HuH-7 (cell line): ENCODE measurements at places on chromosomes 6 and 20.

DNA sequence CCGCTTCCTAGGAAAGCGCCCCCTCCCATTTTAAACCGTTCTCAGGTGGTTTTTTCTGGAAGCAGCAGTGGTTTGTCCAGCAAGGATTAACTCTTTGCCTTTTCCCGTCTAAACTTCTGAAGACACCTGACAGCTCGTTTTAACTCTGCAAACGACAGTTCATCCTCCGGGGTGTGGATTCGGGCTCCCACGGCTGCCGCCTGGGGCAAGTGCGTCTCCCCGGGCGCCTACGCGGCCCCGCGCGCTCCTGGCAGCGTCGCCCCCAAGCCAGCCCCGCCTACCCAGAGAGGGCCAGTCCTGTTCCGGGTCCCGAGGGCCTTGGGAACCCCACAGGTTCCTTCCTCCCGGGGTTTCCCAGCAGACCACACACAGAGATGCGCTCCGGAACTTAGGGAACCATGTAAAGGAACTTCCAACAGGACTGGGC is 54.4 kb downstream of the PRR18 start:
- no peak for DNase-seq

GRCh38 chr6:1700278-1700967 is 90.7 kb downstream of the FOXC1 start:
- no peak for DNase-seq

- DNase-seq = no peak
These were observed 271.4 kb upstream of the MAN1A1 start for GRCh38 chr6:119620846-119621555.

DNA sequence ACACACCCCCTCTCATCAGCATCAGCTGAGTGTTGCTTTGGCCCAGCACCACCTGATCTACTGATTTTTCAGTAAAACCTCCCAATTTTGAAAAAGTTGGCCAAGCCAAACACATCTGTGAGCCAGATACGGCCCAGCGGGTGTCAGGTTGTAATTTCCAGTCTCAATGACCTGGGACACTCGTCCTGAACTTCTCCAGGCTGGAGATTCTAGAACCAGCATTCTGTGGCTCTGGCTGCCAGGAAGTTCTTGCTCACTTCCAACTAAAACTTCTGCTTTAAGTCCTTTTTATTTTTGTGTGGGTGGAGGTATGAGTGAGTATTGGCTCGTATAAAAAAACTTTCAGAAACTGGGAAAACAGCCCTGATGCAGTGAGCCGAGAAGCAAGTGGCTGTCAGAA is 5.1 kb downstream of the KIAA1755 start:
- DNase-seq = no peak

DNA sequence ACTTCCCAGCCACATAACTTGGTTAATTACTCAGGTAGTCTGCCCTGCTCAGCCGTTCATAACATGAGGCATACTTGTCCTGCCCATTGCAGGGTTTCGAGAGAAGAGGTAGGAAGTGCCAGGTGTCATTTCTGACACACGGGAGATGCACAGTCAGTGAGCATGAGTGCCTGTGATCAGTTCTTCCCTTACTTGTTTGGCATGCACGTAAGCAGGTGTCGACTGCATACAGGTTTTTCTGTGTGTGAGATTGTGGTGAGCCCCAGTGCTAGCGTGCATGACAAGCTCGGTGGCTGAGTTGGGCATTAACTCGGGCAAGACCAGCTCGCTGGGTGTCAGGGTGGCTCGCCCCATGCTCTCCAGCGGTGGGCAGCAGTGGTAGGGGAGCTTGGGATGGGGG is 51.2 kb upstream of the SLC22A1 start:
- DNase-seq = no peak

DNA sequence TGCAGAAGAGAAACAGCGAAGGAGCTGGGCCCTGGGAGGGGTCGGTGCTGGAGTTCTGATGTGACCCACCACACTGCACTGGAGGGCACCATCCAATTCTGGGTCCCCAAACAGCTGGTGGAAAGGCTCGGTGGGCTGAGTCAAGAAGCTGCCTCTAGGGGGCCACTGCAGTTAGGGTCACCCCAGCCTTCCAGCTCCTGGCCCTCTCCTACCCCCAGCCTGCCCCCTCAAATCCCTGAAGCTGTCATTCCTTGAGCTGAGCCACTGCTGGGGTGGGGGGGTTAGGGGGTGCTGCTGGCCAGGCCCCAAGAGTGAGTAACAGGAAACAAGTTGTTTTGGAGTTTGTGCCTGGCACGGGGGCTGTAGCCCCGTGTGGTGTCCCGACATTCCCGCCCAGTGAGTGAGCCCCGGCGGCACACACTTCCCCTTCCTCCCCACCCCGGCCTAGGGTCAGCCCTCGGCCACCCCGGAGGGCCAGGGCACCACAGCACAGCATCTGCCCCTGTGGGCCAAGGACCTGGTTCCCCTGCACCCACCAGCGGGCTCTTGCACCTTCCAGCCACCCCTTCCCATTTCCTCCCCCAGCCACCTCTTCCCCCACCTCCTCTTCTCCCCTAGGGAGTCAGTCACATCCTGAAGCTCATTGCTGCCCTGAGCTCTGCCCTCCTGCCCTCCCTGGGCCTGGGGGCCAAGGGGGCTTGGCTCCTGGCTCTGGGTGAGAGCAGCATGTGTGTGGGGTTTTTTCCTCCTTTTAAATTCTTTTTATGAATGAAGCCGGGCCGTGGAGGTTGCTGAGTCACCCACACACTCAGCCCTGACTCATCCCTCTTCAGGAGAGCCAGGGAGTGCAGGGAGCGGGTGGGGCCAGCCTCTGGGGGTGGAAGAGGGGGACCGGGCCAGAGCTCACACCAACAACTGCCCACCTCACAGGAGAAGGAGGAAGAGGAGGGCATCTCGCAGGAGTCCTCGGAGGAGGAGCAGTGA is 4.6 kb downstream of the SMIM29 start:
- peak; percentile 19 for DNase-seq

DNA sequence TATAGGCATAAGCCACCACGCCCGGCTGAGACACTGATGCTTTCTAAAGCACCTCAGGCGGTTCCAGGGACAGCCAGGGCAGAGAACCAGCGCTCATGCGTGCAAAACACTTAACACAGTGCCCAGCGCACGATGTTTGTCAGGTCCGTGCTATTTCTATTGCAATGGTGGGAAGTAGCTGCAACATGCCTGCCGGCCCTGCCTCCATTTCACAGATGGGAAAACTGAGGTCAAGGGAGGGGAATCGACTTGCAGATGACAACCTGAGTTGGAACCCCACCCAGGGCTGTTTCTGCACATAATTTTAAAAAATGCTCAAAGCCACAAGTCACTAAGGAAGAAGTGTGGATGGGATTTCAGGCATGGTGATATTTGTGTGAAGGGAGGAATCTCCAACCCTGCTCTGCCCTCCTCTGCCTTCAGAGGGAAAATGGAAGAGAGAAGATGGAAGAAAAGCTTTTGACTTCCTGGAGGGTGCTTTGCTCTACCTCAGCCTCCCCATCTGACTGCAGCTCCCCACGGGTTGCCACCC is 39.9 kb downstream of the KIAA1755 start:
- no peak for DNase-seq

DNA sequence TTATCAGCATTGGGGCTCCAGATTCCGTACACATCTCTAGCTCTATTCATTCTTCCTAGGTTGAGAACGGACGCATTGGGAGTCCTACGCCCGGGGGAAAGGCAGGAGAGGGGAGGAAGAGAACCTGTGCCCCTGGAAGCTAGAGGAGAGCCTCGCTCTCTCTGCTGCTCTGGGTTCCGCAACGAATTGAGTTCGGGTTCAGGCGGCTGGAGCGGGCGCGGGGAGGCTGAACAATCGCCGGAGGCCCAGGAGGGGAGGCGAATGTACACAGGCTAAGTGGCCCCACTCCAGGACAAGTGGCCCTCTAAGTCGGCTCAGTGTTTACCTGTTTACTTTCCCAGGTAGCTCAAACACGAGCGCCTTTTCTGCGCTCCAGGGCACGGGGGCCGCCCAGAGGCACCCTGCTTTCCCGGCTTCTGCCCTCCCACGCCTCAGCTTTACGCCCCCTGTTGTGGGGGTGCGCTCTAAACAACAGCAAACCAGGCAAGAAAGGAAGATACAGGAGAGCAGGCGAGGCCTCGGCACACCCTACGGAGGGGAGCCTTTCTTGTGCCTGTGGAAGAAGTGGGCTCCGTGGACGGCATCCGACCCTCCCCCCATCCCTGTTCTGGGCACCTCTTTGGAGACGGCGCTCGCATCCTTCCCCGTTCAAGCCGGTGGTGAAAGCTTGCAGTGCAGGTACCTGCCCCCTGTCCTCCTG is 4.6 kb upstream of the NKX2-2 start:
- DNase-seq = no peak

DNA sequence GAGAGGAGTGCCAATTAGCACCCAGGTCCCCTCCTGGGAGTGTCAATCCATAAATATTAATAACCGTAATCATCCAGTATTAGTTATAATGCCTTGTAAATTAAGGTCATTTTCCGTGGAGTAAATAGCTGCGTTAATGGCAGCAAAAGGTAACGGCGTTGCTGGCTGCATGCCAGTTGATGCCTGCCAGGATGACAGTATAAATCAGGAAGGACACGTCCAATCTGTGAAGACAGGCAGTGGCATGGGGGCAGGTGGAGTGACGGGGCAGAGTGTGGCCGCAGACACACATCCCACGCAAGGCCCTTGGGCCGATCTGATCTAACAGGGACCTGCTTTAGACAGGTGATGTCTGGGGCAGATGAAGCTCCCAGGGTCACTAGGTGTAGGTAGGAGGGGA is 49.1 kb downstream of the KCNB1 start:
- DNase-seq = no peak

- DNase-seq = no peak
These were observed 1.8 kb upstream of the KCNQ5 start for GRCh38 chr6:72619883-72620696.

DNA sequence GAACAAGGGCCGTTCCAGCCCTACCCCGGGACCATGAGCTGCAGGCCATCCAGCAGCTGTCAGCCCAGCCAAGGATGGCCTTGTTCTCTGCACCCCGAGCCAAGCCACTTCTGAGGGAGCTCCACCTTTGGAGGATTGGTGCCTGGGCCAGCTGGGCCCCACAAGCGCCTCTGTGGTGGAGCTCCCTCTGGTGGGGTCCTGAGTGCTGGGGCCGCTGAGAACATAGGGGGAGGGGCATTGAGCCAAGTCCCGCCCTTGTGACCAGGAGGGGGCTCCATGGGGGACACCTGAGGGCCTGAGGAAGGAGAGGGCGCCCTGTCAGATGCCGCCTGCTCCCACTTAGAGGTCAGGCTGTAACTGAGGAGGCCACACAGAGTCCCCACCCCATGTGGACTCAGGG is 43.2 kb downstream of the YTHDF1 start:
- DNase-seq = peak; percentile 60

DNA sequence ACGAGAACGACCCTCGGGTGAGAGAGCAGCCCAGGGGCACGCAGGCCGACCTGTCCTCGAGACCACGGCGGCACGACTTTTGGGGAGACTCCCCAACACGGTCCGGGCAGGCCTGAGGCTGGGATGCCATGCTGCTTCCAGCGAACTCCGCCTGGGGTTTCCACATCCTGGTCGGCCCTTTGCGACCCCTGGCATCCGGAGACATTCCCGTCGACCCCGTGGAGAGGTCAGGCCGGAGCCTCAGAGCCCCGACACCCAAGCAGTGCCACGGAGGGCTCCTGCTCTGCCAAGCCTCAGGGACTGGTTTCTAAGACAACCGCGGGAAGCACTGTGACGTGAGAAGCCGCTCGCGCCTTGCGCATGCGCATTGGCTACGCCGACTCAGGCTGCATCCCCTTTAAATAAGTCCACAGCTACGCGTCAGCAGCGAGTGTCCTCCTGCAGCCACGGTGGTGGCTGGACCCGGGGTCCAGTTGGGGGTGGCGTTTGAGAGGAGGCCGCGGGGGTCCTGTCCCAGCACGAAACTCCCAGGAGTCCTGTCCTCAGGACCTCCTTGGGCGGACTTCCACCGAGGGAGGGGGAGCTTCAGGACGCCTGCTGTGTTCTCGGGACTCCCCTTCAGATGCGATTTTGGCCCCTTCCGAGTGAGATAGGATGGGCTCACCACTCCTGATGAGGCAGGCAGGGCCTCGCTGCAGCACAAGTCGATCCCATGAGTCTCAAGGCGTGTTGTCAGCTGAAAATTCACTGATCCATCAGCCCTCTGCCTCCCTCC is 1089.3 kb upstream of the DEFB115 start:
- DNase-seq = no peak

- DNase-seq = no peak
These were observed 29.0 kb downstream of the CEBPB start for GRCh38 chr20:50219600-50219999.

GRCh38 chr6:32252331-32253009 is 28.6 kb upstream of the NOTCH4 start:
- DNase-seq = no peak

DNA sequence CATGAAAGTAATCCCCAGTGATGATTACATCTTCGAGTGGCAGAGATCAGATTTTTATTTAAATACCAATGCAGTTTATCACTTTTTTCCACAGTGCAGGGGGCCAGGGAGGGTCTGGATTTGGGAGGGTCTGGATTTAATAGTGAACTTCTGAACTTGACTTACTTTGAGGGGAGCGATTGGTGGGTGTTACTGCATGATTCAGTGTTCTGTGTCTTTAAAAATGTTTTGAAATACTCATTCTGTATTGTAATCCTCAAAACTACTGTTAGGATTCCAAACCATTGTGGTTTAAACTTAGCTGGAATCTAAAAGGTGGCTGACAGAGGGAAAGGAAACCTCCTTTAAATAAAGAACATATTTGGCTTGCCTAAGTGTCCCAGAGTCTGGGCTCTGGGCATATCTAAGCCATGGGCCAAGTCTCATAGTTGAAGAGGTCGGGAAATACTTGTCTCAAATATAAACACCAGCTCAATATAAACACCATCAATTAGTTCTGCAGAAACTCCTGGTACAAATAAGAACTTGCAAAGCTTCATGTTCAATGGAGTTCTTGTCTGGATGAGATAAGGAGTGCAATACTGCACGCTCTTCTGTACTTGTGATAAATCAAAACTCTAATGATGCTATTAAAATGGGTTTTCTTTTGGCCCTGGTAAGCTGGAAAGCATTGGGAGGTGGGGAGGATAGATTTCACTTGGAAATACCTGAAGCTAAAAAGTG is 14.4 kb downstream of the JARID2 start:
- no peak for DNase-seq

GRCh38 chr6:27247133-27247836 is at the start of gene PRSS16:
TSS of gene PRSS16 (plus strand) at chr6:27247701. CDS start at chr6:27247738, 37 bp downstream.
- DNase-seq = no peak

- DNase-seq = peak; percentile 63
These were observed 25.0 kb downstream of the HEBP2 start for GRCh38 chr6:138428944-138429598.

GRCh38 chr6:137159912-137160311 is 13.5 kb downstream of the IL22RA2 start:
- no peak for DNase-seq

- DNase-seq = no peak
These were observed 50.1 kb downstream of the NUP153 start for GRCh38 chr6:17656644-17657043.

GRCh38 chr6:105805501-105806023 is 280.6 kb upstream of the PRDM1 start:
- no peak for DNase-seq

DNA sequence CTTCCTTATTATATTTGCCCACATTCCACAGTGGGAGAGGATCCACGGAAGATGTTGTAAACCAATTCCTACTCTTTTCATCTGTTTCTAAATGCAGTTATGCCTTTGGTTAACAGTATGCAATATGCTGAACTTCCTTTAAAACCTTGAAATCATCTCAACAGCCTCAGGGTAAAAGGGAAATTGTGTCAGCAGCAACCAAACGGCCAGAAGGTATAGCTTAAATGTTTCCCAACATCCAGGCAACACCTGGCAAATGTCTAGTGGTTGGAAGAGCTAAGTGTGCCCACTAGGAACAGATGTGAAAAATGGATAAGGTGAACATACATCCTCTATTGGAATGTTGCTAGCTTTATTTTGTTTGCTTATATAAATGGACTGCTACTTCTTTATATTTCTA is 164.8 kb downstream of the FAXC start:
- no peak for DNase-seq
